ENCODE measurements at places on chromosomes 2 and 18. TPM values are rescaled to one million over a fixed set of nuclear protein-coding genes. Genes with fewer than 3 reads are reported as not detected.

CRIM1 gene
- polyA plus RNA-seq, result 4.4 TPM

ABCA12 gene
- polyA plus RNA-seq, result 0.08 TPM

CCDC148 gene
- 6.8 TPM for polyA plus RNA-seq

IL36A gene
- polyA plus RNA-seq, result not detected

GBX2 gene
- 0.52 TPM for polyA plus RNA-seq
